ENCODE measurements at places on chromosomes 12 and 14.

DNA sequence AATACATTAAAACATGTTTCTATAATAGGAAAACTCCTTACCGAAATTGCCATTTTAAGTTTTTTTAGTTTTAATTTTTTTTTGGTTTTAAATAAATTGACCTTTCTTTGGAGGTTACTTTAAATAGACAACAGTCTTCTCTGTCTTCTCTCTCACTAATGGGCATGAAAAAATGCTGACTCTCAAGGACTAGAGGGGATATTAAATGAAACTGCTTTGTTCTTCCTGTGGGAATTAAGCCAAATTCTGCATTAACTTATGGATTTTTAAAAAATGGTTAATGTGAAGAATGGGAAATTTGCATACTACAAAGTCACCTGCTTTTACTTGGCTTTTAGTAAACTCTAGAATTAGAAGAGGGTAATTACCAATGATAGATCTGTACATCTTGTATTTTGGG, 378.9 kb downstream of the TMTC2 start:
- no peak for DNase-seq

DNA sequence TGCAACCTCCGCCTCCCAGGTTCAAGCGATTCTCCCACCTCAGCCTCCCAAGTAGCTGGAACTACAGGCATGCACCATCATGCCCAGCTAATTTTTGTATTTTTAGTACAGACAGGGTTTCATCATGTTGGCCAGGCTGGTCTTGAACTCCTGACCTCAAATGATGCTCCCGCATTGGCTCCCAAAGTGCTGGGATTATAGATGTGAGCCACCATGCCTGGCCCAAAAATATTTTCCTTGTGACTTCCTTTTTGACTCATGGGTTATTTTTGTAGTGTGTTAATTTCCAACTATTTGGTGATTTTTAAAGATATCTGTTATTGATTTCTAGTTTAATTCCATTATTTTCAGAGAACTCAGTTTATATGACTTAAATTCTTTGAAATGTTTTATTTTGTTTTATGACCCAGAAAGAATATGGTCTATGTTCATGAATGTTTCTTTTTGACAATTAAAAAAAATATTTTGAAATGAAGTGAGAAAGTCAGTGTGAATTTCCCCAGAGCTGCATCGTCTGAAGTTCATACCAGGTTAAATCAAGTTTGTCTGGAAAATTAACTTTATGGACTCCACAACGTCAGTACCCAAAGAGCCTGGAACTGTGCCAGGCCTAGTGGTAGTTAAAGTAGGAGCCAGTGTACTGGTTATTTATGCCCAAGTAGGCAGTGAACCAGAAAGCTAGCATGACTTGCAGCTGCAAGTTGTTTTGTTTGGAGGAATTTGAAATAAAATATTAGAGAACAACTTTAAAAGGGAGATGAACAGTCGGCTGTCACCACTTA, 2.8 kb upstream of the CDKL1 start:
- DNase-seq: no peak

DNA sequence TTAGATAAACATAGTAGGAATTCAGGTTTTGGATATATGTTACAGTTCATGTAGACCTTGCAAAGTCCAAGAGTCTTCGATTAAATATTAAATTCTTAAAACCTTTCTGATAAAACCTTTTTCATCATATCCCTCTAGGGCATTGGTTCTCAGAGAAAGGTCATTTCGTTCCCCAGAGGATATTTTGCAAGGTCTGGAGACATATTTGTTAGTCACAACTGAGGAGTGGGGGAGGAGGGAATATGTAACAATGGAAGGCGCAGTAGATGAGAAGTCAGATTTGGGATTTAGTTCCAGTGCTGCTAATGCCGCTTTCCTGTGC, 5.3 kb downstream of the TMEM253 start:
- no peak for DNase-seq

DNA sequence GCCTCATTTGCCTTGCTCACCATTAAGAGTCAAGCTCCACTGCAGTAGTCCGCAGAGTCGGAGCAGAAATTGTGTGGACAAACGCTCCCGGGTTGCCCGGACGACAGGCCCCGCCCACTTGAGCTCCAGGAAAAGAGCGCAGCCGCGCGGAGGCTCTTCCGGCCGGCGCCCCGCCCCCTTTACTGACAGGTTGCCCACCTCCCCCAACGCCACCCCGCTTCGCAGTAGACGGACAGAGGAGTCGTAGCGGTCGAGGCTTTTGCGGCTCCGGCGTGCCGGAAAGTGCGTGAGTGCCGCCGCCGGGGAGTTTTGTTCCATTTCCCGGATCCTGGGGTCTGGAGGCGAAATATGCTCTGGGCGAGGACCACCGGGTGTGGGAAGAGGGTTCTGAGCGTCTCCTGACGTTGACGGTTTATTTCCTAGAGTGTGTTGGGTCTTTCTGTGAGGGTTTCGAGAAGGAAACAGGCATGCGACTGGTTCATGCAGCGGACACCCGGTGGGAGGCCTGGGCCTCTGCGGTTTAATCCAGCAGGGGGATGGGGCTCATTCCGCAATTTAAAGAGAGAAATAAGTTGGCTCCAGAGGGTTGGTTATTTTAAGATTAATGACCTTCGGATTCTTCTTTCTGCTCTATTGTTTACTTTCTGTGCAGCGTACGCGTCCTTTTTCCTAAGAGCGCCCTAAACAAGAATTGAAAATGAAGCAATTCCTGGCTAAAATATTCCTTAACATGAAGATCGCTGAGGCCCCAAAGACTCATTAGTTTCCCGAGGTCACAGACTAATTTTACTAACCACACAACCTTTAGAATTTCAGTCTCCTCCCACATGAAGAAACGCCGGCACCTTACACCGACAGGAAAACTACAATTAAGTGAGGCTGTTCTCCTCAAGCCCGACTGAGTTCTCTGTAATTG, at the start of the genes DNAI7 and ETFRF1:
Gene DNAI7, minus strand, starts transcription at position 105 of the 916 bp plus-strand sequence. Its CDS starts 82 bp downstream, at position 23.
Gene ETFRF1, plus strand, starts transcription at position 182 of the 916 bp plus-strand sequence. CDS start 8,720 bp downstream, outside the sequence.
- peak; percentile 97 for DNase-seq

DNA sequence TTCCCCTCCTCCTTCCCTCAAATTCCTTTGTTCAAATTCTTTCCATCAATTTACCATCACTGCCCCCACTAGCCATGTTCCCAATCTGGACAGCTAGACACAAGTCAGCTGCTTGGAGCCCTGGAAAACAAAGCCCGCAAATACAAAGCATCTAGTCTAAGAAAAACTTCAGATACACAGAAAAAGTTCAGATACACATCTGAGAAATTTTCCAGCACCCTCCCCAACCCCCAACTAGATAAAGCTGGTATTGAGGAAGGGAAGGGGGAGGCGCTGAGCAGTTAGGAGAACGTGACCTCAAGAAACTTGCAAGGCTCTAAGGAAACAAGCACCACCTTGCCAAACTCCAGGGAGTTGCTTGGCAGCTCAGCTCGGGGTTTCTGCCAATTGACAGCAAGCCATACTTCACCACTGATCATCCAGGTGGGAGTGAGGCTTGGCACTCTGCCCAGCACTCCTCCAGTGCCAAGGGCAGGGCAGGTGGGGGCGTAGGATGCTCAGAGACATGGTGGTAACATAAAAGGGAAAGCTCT, 5.1 kb upstream of the CNIH1 start:
- DNase-seq: no peak

DNA sequence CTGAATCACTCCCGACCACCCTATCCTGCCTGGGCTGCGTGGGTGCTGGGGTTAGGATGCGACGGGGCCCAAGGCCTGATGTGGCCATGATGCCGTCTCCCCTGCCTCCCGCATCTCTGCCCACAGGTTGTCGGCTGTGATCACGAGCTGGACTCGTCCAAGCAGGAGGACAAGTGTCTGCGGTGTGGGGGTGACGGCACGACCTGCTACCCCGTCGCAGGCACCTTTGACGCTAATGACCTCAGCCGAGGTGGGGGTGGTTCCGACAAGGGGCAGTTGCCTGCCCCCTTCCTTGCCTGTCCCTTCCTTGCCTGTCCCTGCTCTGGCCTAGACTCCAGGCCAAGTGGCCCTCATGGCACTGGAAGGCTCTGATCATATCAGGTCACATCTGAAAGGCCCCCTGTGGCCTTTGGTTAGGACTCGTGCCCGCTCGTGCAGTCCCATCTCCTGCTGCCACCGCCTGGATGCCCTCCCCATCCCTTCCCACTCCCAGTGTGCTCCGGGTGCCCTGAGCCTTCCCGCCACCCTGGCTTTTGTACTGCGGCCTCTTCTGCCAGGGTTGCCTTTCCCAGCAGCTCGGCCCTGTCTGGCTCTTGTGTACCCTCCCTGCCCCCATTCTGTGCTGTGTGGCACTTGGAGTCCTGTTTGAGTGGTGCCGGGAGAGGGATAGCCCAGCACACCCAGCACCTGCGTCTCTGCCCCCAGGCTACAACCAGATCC, 13.6 kb downstream of the PAPLN start:
- DNase-seq: no peak

- DNase-seq: no peak
Observed at GRCh38 chr14:86430853-86431252, 900.9 kb downstream of the FLRT2 start.

DNA sequence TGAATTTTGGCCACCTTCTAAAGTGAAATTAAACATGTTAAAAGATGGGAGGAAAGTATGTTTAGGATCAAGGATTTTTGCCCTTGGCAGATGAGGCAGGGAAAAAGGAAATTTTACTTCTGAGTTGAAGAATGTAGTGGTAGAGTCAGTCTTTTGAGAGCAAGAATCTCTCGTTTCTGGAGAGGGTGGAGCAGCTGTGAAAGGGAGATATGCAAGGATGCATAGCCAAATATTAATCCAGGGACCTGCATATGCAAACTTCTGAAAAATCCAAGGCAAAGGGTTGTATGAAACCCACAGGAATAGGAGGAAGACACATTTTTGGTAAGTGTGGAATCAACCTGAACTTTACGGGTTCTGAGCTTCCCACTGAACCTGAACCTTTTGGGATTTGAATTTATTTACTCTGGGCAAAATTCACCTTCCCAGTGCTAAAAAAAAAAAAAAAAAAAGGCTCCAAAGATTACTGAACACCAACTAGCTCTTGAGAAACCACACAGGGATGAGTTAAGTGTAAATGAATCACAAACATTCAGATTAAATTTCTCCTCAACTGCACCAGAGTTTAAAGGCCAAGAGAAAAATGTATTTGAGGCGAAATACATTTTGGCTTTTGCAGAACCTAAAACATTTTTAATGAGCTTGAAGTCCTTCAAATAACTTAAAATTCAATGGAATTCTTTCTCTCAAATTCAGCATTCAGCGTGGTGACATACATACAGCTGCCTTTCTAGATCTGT, 187.1 kb upstream of the CDKN3 start:
- no peak for DNase-seq

DNA sequence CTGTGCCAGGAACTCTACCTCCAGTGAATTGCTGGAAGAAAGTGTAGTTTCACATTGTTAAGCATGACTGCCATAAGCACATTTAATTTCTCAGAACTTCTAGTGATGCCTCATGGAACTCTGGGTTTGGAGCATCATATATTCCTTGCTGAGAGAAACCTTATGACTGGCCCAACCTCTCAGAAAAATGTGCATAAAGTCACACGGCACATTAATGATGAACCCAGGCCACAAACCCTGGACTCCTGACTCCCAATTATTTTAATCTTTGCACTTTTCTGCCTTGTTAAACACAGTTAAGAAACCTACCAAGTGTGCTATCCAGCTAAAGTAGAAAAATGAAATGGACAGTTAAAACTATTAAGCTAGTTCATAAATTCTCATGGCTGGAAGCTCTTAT, 5.6 kb downstream of the TCP11L2 start:
- DNase-seq: no peak

- no peak for DNase-seq
Observed at GRCh38 chr14:106778986-106779385, 1252.6 kb downstream of the TMEM121 start.

DNA sequence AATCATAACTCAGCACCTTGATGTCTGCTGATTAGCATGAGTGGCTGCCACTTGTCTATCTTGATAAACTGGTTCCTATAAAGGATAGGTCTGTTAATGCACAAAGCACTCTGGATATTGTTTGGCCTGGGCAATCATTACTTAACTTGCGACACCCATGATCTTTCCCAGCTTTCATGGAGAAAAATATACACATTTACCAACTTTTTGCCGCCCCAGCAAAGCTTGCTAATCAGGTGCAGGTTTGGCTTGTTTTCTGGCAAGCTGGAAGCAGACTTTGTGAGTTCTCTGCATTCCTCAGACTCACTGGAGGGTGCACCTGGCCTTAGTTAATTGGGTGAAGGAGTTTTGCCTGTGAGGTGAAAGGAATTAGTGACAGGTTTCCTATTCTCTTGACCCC, 1126.4 kb upstream of the FLRT2 start:
- no peak for DNase-seq

DNA sequence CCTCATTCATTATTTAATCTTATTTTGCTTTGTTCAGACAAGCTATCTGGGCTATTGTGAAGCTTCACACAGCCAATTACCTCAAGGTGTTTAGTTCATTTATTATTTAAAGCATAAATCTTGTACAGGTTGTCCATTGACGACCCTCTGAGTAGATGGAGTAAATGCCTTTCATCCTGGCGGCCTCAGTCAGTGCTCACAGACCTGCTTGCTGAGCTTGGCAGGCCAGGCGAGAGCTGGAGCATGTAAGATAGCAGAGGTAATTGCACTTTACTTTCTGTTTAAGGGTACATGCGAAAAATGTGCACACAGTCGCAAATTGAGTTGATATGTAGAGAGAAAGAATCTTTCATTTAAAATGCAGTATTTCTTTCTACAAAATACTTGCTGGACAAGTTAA, 224.4 kb downstream of the NPAS3 start:
- DNase-seq: no peak

DNA sequence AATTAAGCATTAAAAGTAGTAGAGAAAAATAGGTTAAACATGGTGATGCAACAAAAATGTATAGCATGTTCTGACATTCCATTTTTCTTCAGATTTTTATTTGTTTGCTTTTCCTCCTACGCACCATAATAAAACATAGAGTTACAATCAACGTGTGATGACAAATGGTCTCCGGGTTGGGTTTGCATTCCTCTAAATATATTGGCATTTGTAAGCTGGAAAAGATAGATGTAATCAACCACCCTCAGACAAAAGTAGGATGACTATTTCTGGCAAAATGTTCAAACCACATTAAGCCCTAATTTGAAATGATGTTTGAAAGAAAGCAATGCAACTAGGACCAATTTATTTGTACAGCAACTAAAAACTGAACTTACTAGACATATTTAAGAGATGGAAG, 58.4 kb downstream of the SLC25A21 start:
- DNase-seq: no peak

DNA sequence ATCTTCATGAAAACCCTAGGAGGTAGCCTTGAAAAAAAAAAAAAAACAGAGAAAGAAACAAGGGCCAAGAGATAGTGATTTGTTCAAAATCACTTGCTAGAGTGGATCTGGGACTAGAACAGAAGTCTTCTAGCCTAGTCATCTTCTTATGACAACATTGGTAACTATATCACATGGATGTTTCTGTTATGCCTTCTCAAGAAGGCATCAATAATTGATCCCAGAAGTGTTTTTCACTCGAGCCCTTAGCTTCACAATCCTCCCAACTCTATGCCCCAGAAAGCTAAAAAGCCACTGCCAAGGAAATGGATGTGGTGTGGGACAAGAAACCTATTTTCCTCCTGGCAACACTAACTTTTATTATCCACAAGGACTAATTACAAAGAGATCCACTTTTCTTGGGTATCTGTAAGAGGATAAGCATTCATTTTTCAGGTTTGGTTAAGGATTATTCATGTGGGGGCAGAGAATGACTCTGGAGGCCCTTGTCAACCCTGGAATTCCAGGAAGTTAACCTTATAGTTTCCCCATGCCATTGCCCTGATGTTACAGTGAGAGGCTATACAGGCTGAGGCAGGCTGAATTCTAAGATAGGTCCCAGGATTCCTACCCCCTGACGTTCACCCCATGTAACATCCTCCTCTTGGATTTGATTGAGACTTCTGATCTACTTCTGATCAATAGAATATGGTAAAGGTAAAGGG, 67.7 kb upstream of the CPM start:
- DNase-seq: no peak

- no peak for DNase-seq
Observed at GRCh38 chr14:68942296-68943035, 36.6 kb downstream of the ACTN1 start.
